ENCODE measurements at places on chromosomes 5 and 9. TPM values are rescaled to one million over a fixed set of nuclear protein-coding genes. Genes with fewer than 3 reads are reported as not detected.

The PCDHA11 gene
- not detected for polyA plus RNA-seq

The ANXA2R gene
- 1.7 TPM for polyA plus RNA-seq

DNA sequence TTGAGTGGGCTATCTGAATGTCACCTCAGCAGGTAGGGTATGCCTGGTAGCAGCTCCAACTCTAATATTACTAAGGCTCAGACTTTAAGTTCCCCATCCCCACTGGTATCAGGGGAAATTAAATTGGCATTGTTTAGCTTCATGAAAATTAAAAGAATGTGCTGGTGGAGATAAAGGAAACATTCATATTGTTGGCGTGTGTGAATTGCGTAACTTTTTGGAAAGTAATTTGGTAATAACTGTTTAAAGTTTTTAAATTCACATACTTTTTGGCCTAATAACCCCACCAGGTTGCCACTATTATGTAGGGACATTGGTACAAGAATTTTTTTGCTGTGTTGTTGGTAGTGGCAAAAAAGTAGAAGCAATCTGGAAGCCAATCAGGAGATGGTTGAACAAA, 29.4 kb downstream of the TNPO1 start:
- no peak for DNase-seq
- peaks cover 41% of the 10 kb centered on the region for H3K4me1 ChIP-seq
- peak overlapping the region; percentile 39 for H3K27ac ChIP-seq
- no peak overlapping the region for H3K4me3 ChIP-seq

- no peak overlapping the region for H3K4me3 ChIP-seq
- no peak overlapping the region for H3K27ac ChIP-seq
Observed at GRCh38 chr5:111765613-111766571, 8.9 kb upstream of the NREP start.

DNA sequence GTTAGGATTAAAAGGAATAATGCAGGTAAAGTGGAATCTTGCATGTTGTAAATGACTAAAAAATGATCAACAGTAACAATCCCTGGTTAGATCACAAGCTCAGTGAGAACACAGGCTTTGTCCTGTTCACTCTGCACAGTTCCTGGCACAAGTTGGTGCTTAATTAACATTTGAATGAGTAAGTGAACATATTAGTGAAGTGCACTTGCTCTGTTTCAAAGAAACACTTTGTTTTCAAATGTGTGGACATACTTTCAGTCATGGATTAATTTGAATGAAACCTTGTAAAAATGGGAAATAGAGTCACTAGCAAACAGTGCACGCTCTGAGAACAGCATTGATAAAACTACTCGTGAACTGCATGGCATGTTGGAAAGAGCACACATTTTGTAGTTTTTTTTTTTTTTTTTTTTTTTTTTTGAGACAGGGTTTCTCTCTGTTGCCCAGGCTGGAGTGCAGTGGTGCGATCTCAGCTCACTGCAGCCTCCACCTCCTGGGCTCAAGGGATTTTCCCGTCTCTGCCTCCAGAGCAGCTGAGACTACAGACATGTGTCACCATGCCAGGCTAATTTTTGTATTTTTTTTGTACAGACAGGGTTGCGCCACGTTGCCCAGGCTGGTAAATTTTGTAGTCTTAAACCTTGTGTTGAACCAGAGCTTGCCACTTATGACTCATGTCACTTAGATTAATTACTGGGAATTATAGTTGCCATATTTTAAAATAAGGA, 159.9 kb downstream of the LURAP1L start:
- no peak for DNase-seq
- no peaks in the 10 kb centered on the region for H3K27me3 ChIP-seq
- H3K27ac ChIP-seq: peak overlapping the region; percentile 71
- H3K4me3 ChIP-seq: no peak overlapping the region
- no peaks in the 10 kb centered on the region for H3K36me3 ChIP-seq
- peaks cover 7% of the 10 kb centered on the region for H3K4me1 ChIP-seq
